ENCODE measurements at places on chromosomes 2 and 18.

GRCh38 chr18:43681661-43682060, 404.4 kb upstream of the SYT4 start:
- no peak for DNase-seq

DNA sequence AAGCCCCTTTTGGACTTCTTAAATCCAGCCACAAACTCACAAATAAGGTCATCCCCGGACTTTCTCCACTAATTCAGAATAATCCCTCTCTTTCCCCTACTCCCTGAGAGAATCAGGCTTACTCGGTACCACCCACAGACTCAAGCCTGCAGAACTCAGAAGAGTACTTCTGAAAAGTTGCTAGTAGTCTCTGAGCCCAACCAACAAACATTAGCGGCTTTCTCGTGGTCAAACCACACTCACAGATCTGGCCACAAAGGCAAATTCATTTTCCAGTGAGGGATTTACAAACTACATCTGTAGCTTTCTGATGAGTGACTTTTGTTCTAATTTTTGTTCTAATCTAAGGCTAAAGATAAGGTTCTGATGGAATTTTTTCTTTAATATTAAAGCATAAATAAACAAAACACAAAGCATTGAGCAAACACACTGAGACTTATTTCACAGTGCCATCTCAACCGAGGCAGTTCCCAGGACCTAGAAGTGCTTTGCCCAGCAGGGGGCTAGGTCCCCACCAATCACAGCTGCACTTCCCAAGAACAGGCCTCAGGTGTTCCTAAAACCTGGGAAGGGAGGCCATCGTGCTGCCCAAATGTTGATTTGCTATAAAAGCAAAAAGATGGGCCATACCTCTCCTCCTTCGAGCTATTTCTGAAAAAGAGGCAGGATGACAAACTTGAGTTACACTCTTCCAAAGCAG, 110.7 kb downstream of the COLEC12 start:
- DNase-seq = no peak

GRCh38 chr18:79523736-79524180, 128.0 kb downstream of the NFATC1 start:
- DNase-seq = peak; percentile 69

GRCh38 chr2:60554646-60555065, 1.2 kb upstream of the BCL11A start:
- DNase-seq = no peak

DNA sequence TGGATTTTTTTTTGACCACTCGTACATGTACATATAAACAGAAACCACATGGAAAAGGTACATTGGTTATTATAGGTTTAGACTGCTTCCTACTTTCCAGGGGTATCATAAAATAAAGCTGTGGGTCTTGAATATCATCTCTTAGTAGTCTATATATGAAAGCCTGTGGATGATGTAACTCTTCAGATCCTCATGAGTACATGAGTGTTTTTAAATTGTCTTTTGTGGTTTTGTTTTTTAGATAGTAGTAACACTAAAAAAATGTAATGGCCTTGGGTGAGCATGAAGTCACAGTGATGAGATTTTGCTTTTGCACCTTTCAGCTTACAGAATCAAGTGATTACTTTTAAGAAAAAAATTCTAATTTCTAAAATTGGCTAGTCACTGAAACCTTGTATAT, 80.2 kb downstream of the RAB3GAP1 start:
- DNase-seq = no peak

DNA sequence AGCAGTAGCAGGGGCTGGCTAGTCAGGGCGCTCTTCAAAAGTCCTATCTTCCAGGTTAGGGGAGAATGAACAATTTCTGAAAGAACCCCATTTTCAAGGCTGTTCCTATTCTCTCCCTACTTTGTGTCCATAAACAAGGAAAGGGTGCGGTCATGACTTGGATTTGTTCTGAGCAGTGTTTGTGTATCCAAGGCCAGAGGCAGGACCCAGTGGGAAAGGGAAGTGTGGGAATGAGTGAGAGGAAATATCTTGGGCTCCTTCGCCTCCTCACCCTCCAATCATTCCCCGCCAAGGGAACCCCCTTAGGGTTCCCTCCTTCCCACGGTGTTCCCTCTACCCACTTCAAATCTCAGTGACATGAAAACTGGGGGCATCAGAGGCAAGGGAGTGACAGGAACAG, 25.5 kb upstream of the SPTBN1 start:
- DNase-seq = no peak

Measured in CD4-positive, alpha-beta T cell treated with Interleukin-4 for 4 hours (primary cell).